NCI-H2107 (cell line): ENCODE measurements at places on chromosomes 6 and 20.
A peak's percentile ranks its signal among the peaks of the same experiment; 100 is the strongest.

- DNase-seq = no peak
These were observed 480.9 kb upstream of the CHD6 start for GRCh38 chr20:42099101-42099500.

DNA sequence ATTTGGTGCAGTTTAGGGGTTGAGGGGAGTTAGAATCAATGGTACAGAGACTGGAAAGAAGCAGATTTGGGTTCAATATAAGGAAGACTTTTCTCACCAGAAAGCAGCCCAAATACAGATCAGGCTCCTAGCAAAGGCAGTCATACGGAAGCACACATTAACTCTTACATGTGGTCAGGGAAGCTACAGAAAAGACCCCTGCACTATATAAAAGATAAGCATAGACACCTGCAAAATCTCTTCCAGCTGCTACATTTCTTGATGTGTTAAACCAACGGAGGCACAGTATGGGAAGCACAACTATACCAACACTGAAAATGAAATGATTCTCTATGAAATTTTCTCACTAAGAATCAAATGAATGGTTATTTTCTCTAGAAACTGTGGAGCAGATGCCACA lies 150.8 kb downstream of the GMDS start:
- no peak for DNase-seq

DNA sequence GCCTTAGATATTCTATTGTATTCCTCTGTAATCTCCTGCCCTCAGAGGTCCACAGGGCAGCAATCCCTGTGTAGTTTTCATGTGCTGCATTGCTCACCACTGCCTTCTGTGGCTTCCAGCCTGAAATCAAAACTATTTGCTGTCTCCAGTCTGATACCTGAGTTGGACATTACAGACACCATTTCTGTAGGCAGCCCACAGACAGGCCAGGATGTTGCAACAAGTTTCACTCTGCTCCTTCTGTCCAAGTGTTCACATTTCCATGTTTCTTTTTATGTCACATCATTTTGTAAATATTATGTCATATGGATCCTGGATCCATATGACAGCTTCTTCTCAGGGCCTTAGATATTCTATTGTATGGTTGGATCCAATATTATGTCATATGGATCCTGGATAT lies 21.7 kb downstream of the ECI2 start:
- DNase-seq = no peak

- no peak for DNase-seq
These were observed 50.2 kb downstream of the HBS1L start for GRCh38 chr6:135004399-135004798.

DNA sequence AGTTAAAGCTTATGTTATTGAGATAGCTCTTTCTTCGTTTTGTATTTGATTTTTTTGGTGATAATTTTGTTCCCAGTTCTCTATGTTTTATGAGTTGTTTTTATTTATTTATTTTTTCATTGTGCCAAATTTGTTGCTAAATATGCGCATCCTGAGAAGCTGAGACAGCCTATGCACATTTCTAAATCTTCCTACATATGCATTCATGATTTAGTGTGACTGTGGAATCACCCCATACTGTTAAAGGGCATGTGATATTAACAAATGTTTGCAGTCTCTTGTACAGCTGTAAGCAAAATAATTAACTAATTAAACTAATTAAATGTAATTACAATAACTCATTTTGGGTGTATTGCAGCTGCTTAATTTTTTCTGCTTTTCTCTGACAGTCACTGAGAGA lies 10.4 kb downstream of the TFAP2B start:
- no peak for DNase-seq

GRCh38 chr6:53659458-53659857 lies 6.1 kb downstream of the KLHL31 start:
- no peak for DNase-seq

DNA sequence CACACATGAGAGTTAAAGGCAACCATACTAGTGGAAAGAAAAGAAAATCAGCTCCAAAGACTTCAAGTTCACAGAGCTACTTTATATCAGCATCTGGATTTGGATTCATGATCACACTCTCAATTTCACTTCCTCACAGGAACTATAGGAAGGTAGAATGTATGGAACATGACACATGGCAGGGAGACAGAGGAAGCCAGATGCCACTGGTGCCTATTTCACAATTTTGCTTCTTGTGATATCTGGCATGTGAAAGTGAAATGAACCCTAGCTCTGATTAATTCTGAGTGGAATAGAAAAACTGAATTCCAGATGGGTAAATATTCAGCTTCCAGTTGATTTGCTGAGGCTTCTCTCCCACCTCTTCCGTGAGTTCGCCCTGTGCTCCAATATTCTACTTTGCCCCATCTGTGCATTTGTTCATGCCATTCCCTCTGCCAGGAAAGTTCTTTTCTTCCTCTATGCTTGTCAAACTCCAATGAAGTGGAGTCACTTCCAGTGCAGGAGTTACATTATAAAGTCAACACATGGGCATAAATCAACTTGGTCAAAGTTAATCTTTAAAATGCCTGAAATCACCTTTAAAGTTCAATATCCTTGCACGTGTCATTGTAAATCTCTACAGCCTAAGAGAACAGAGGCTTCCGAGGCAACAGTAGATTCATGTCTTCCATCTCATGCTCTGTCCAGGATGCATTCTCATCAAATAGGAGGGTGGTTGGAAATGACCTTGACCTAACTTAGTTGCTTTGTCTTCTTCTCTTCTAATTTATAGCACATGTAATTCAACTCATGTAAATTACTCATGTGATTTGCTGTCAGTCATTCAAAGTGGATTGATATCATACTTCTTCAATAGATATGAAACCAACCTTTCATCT lies 275.3 kb downstream of the HIVEP2 start:
- no peak for DNase-seq

- DNase-seq = no peak
These were observed 24.0 kb upstream of the PPP1R3G start for GRCh38 chr6:5061152-5061551.

- DNase-seq = no peak
These were observed 868 bp upstream of the SLC2A4RG start for GRCh38 chr20:63738687-63739129.

DNA sequence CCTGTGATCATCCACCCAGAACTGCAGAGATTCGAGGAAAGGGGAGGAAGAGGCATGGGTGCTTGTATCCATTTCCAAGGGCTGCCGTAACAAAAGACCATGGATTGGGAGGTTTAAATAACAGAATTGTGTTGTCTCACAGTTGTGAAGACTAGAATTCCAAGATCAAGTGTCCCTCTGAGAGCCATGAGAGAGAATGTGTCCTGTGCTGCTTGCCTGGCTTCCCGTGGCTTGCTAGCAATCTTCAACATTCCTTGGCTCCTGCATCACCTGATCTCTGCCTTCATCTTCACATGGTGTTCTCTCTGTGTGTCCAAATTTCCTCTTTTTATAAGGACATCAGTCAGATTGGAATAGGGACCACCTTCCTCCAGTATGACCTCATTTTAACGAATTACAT lies 69.8 kb downstream of the CDC40 start:
- no peak for DNase-seq

GRCh38 chr6:2767657-2768524 lies 2.7 kb downstream of the WRNIP1 start:
- DNase-seq = no peak

GRCh38 chr20:34472246-34472925 lies 43.8 kb upstream of the DYNLRB1 start:
- DNase-seq = no peak

DNA sequence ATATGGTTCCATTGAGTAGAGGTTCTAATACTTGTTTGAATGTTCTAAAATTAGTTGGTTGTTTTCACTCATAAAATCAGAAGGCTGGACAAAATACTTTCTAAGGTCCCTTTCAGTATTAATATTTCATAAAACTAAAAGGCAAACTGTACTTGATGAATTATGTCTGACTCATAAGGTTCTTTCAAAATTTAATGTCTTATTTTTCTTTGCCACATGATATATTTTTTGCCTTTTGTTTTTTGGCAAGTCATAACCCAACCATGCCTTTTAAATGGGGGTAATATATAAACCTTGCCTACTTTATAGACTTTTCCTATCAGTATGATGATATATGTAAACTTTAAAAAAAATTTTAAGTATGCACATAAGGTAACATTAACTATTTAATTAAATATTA lies 244.7 kb downstream of the PTPRK start:
- no peak for DNase-seq

GRCh38 chr6:119544325-119545175 lies 195.0 kb upstream of the MAN1A1 start:
- no peak for DNase-seq

GRCh38 chr20:63052571-63053431 lies 46.0 kb upstream of the BHLHE23 start:
- no peak for DNase-seq

DNA sequence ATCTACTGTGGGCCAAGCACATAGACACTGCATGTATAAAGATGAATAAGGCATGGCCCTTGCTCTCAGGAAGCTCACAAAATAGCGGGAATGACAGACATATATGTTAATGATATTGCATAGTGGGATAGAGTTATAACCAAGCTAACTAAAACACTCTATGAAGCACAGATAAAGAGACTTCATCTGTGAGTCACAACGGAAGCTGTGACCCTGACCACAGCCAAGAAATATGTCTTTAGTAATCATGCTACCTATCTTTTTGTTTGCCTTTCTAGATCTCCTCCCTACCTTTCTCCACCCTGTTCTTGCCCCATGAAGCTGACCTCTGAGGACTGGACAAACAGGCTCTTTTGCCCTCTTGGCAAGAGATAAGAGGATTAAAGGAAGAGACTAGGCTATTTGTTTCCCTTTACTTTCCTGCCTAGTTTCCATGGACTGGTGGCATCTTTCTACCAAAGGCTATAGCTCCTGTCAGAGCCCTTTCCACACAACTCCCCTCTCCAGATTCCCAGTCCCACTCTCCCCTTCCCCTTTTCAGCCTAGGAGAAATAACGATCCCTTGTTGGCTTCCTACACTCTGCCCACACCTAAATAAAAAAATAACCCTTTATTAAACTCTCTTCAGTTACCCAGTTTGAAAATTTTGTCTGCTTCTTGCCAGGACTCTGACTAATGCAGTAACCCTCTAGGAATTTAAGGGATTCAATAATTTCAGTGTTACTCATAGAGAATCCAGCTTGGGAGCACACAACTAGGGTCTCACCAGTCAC lies 504.9 kb upstream of the MARCKS start:
- no peak for DNase-seq

DNA sequence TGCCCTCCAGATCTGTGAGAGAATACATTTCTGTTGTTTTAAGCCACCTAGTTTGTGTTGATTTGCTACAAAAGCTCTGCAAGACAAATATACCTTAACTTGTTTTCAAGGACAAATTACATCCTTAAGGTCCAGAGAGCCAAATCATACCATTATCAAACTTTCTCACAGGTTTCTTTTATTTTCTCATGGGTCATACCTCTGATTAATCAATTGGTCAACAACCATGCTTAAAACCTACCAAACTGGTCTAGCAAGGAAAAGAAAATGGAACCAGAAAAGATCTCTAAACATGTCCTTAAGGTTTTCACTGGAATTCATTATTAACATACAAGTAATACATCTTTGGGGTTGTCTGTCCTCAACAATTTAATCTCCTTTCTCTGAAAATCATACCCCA lies 535.0 kb downstream of the CD83 start:
- no peak for DNase-seq

DNA sequence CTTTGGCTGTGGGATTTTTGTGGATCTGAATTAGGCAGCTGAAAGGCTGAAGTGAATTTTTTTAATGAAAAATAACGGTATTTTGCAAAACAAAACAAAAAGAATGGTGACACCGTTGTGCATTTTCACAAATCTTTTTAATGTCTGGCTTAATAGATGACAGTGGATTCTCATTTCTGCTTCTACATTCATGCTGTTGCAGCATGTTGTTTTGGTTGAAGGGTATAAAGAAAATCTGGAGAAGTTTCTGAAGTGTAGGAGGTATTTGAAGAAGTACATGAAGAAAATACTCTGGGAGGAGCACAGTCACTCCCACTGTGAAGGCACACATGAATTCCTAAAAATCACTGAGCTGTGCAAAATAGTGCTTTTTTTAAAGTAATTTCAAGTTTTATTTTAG lies 3.1 kb upstream of the MAP3K5 start:
- no peak for DNase-seq

GRCh38 chr20:42461965-42462593 lies 727.6 kb downstream of the PTPRT start:
- DNase-seq = no peak

DNA sequence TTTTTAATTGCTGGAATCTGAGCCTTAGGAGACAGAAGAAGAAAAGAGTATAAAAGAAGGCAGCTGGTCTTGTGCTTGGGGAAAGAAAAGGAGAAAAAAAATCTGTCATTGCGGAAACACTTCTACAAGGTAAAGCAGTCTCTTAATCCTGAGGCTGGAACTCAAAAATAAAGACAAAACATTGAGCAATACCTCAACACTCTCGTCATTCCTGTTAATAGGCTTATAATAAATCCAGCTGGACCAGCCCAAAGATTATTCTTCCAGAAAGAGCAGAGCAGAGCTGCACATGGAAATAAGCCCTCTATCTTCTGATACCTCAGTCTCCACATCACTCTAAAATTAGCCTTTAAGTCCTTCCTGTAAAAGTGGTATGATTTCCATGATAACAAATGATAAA lies 62.0 kb upstream of the HIVEP1 start:
- DNase-seq = no peak

- no peak for DNase-seq
These were observed 175.6 kb downstream of the PHACTR1 start for GRCh38 chr6:12892151-12892550.

GRCh38 chr6:150987855-150988464 lies 122.5 kb downstream of the MTHFD1L start:
- no peak for DNase-seq

DNA sequence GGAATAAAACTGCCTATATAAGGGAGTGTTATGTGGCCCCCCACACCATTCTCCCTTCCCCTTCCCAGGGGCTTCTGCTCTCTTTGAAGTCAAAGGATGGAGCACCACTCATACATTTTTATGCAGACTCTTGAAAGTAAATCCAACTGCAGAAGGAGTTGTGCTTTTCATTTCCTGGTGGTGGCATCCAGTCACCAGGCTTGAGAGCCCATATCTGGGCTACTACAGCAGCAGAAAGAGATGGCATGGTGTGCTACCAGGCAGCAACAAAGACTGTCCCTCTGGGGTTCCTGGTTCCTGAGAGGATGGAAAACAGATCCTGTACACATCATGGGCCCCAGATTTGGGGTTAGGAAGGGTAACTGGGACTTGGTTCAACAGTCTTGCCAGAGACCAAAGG lies 226.4 kb downstream of the CLIC5 start:
- no peak for DNase-seq

- no peak for DNase-seq
These were observed 136.3 kb downstream of the PREX1 start for GRCh38 chr20:48691523-48691922.

- peak; percentile 9 for DNase-seq
These were observed 20.3 kb downstream of the CST4 start for GRCh38 chr20:23668477-23668951.

GRCh38 chr6:118122801-118123200 lies 215.7 kb downstream of the SLC35F1 start:
- DNase-seq = no peak

- DNase-seq = no peak
These were observed 1.7 kb downstream of the GABBR1 start for GRCh38 chr6:29631209-29631810.

- DNase-seq = no peak
These were observed 111.1 kb downstream of the SULF2 start for GRCh38 chr20:47674145-47674544.
